ENCODE measurements at places on chromosomes 1 and 21.

- DNase-seq: no peak
Measured at GRCh38 chr1:236451796-236452373, 57.8 kb downstream of the EDARADD start.

GRCh38 chr1:222768592-222768991, 31.6 kb downstream of the FAM177B start:
- DNase-seq: no peak

DNA sequence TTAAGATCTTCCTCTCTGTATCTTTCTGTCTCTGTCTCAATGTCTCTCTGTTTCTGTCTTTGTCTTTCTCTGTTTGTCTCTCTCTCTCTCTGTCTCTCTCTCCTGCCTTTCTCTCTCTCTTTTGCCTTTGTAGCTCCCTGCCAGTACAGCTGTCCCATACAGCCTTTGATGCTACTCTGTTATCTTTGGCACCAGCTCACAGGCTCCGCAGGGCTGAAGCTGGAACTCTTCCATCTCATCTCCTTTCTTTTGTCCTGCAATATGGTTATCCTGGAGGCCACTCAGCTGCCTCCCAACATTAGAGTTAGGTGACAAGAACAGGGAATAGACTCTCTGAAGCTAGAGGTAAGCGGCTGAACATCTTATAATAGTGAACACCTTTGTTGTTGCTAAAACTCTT, 354.3 kb upstream of the NEGR1 start:
- no peak for DNase-seq

DNA sequence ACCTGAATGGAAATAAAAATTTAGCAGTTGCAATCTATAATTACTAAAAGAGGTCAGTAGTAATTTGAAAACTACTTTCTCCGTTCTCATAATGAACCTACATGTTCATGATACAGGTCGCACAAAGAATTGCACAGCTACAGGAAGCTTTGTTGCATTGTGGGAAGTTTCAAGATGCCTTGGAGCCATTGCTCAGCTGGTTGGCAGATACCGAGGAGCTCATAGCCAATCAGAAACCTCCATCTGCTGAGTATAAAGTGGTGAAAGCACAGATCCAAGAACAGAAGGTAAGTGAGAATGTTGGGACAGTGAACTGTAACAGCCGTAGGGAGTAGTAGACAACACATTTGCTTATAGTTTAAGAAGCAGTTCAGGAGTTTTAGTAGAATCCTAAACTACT, 68.8 kb upstream of the BMP8A start:
- DNase-seq: no peak

- DNase-seq: no peak
Measured at GRCh38 chr1:189084811-189085210, 1392.9 kb downstream of the BRINP3 start.

GRCh38 chr1:90726986-90727480, 9.9 kb upstream of the BARHL2 start:
- DNase-seq: no peak

DNA sequence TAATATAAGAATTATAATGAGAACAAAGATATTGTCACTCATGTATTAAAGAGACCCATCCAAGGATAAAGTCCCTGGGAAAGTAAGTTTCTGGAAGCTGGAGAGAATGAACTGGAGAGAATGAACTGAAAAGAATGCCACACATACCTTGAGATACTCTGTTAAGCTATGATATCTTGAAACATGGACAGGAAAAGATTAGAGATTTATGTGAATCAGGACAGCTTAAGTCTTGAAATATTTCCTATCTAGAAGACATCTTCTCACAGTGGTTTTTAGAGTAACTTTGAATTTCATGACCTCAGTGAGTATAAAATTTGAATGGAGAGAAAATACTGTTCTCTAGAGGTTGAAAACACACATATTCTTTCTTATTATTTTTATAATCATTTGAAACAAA, 201.3 kb upstream of the HMCN1 start:
- no peak for DNase-seq

DNA sequence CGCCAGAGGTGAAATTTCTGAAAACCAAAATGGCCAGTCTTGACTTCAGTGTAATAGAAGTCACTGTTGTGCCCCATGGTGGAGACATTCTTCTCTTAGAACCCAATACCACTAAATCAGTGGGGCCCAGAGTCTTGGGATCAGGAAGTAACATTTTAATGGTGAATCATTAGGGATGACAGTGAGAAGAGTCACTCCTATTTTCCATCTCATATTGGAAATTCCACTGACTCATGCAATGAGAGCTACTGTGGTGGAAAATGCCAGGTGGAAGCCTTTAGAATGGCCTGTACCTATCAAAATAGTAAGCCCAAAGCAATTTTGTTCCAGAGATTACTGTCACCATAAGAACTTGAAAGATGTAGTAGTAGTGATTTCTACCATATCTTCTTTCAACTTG, 20.6 kb upstream of the PPM1J start:
- no peak for DNase-seq

- no peak for DNase-seq
Measured at GRCh38 chr1:113103977-113104376, 31.0 kb downstream of the LRIG2 start.

DNA sequence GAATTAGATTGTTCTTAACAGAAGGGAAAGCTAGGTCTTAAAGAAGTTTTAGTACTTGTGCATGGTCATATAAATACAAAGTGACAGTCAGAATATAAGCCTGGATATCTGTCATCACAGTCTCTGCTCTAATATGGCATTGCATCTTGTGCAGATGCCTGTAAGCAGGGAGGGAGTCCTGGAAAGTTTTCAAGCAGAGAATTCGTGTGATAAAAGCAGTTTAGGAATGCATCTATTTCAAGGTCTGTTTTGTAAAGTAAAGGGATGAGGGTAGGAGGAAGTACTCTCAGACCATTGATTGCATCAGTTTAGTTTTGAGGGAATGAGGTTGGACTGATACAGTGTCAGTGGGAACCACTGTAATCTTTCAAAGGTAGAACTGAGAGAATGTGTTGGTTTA, 30.6 kb downstream of the IARS2 start:
- DNase-seq: no peak

- DNase-seq: no peak
Measured at GRCh38 chr1:43405219-43405875, 15.6 kb downstream of the SZT2 start.

DNA sequence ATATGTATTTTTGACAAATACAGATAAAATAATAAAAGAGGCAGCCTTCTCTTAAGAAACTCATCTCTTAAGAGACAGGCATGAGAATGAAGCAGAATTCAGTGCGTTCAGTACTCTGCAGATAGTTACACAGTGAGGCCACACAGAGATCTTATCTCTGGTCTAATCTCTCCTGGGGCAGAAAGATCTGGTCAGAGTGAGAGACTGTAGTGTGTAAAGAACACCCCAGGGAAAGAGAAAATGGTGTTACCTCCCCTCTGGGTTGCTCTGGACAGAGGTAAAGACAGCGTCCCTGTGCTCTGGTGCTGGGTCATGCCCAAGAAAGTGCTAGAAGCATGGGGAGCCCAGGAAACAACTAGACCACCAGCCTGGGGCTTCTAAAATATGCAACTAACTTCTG, 216.3 kb downstream of the SIPA1L2 start:
- no peak for DNase-seq

GRCh38 chr1:247741756-247742155, 3.3 kb downstream of the OR14K1 start:
- DNase-seq: no peak

GRCh38 chr1:3295846-3296245, 158.6 kb upstream of the ARHGEF16 start:
- DNase-seq: no peak

Measured in stimulated activated CD8-positive, alpha-beta memory T cell treated with anti-CD3 and anti-CD28 coated beads, Interleukin-7, amount 100 ng/mL, for 4 hours (primary cell).